ENCODE measurements at places on chromosomes 16 and 17.

- no peak for DNase-seq
Observed at GRCh38 chr17:5011928-5012327, 14.2 kb downstream of the KIF1C start.

GRCh38 chr17:31653691-31654090, 205.4 kb downstream of the COPRS start:
- no peak for DNase-seq

GRCh38 chr16:25747160-25747758, 55.5 kb downstream of the HS3ST4 start:
- DNase-seq, result no peak

- no peak for DNase-seq
Observed at GRCh38 chr16:50709980-50710379, 16.6 kb downstream of the NOD2 start.

GRCh38 chr16:88688013-88688778, 1.9 kb upstream of the SNAI3 start:
- no peak for DNase-seq

DNA sequence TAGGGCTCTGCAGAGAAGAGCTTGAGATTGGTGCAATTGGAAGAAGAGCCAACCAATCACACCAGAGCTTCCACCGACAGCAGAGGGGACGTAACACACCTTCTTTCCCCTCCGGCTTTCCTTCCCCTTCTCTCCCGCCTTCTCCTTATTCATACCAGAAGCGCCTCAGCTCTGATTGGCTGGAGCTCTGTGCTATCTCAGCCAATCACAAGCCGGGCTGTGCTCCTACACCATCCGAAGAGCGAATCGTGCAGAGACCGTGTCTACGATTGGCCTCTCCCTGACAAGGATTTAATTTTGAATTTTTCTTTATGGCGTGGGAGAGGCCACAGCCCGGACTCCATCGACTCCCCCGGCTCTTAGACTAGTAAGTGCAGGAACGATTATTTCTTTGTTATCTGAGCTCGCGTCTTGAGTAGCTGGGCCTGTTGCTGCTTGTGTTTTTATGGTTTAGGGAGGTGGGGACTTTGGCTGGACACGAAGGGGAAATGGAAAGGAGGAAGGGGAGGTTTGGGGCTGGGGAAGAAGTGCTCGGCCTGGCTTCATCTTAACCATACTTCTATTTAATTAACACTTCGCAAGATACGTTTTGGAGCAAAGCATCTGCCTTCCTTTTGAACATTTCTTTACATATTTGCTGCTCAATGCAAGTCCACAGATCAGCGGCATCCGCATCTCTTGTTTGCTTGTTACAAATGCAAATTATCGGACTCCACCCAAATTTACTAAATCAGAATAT, at the start of gene PRR11:
TSS of gene PRR11 (plus strand) at position 308 of the 739 bp plus-strand sequence. CDS start 14,007 bp downstream, outside the sequence.
- peak; percentile 63 for DNase-seq

GRCh38 chr17:61323003-61323908, 76.4 kb upstream of the TBX2 start:
- DNase-seq, result no peak

GRCh38 chr17:8022360-8023003, 16.4 kb upstream of the ALOX15B start:
- no peak for DNase-seq

- no peak for DNase-seq
Observed at GRCh38 chr16:11271610-11272009, 1.8 kb downstream of the PRM3 start.

- DNase-seq, result no peak
Observed at GRCh38 chr17:72125226-72125651, 4.4 kb downstream of the SOX9 start.

DNA sequence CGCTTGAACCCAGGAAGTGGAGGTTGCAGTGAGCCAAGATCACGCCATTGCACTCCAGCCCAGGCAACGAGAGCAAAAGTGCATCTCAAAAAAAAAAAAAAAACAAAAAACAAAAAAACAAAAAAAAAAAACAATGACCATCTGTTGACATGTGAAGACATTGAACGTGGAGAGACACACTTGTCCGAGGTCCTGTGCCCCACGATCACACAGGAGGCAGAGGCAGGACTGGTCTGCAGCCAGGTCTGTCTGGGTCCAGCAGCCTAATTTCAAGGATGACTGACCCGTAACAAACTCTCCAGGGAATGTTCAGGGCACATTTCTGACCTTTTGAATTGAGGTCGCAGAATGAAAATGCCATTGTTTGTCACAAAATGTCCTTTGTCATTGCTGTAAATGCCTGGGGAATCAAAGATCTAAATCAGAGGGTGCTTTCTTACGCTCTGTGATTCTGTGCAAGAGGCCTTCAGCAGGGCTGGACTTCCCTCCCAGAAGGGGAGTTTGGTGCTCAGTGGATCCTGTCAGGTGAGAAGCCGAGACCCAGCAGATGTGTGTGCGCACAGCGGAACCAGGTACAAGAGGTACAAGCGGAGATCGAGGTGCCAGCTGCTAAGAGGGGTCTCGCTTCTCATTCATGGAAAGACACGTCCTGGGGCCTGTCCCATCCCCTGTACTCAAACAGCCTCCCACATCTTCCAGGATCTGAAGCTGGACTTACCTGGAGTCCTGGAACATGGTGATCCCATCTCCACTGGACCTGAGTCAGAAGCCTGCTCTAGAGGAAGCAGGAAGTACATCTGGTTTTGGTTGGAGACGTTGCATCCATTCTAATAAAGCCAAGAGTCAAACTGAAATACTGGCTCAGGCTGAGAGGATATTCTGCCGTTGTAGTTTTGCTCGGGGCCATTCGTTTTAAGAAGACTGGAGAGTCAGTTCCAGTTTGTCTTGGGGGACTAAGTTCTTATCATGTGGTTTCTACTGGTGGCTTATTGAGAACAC, 95.8 kb downstream of the IRF8 start:
- DNase-seq, result no peak

GRCh38 chr17:3692346-3692745, 3.6 kb downstream of the P2RX5 start:
- no peak for DNase-seq

GRCh38 chr17:57925361-57925990, 29.7 kb downstream of the CUEDC1 start:
- no peak for DNase-seq

- no peak for DNase-seq
Observed at GRCh38 chr17:65070620-65071019, 14.1 kb upstream of the GNA13 start.
